Naive thymus-derived CD4-positive, alpha-beta T cell (primary cell): ENCODE measurements at places on chromosomes 7 and 10. TPM values are rescaled to one million over a fixed set of nuclear protein-coding genes. Genes with fewer than 3 reads are reported as not detected.

The ITIH5 gene
- total RNA-seq, result not detected

The TET1 gene
- total RNA-seq, result 2.9 TPM

The WIPF3 gene
- 0.08 TPM for total RNA-seq

The KCNH2 gene
- total RNA-seq, result 4.9 TPM

The LRRC4 gene
- 0.57 TPM for total RNA-seq

The PON1 gene
- not detected for total RNA-seq

- DNase-seq, result no peak
Observed at GRCh38 chr10:31272841-31273240, 46.2 kb upstream of the ZEB1 start.

GRCh38 chr7:112512451-112513210, 31.8 kb downstream of the LSMEM1 start:
- no peak for DNase-seq

- DNase-seq, result no peak
Observed at GRCh38 chr7:73681031-73681430, 2.2 kb downstream of the DNAJC30 start.

GRCh38 chr7:1378610-1379601, 80.4 kb downstream of the MICALL2 start:
- DNase-seq, result no peak

- DNase-seq, result no peak
Observed at GRCh38 chr7:40077849-40078248, 56.6 kb downstream of the MPLKIP start.

- DNase-seq, result no peak
Observed at GRCh38 chr7:158672975-158673374, 31.6 kb downstream of the NCAPG2 start.

GRCh38 chr10:100510533-100511308, 8.9 kb downstream of the SEC31B start:
- DNase-seq, result peak; percentile 89

GRCh38 chr10:55476129-55476528, 675.1 kb upstream of the PCDH15 start:
- no peak for DNase-seq

GRCh38 chr10:31343551-31343950, 24.5 kb downstream of the ZEB1 start:
- DNase-seq, result no peak

DNA sequence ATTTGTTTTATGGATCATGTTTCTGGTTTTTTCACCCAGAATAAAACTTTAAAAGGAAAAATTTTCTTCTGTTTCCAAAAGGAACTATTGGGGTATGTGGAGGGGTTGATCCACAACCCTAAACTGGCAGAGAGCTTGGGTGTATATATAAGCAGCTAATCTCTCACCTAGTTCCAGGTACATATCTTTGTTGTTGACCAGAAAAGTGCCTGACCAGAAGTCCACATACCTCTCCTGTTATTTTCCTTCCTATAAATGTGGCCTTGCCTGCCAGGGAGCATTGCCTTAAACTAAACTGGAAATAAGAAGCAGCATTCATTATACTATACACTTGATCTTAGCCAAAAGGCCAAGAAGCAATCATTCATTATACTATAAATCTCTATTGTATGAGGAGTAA, 112.0 kb downstream of the ZEB1 start:
- DNase-seq, result no peak

GRCh38 chr10:33557313-33557712, 222.8 kb upstream of the NRP1 start:
- DNase-seq, result no peak

DNA sequence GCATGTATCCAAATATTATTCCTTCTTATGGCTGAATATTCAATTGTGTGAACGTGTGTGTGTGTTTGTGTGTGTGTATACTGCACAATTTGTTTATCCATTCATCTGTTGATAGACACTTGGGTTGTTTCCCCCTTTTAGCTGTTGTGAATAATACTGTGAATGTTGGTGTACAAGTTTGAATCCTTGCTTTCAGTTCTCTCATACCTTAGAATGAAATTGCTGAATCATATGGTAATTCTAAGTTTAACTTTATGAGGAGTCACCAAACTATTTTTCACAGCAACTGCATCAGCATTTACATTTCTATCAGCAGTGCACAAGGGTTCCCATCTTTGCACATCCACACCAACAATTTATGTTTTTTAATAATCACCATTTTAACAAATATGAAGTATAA, 86.9 kb upstream of the GATAD1 start:
- no peak for DNase-seq
